ENCODE measurements at places on chromosomes 3 and 15.

- no peak for DNase-seq
Measured at GRCh38 chr3:69752241-69752640, 13.0 kb downstream of the MITF start.

DNA sequence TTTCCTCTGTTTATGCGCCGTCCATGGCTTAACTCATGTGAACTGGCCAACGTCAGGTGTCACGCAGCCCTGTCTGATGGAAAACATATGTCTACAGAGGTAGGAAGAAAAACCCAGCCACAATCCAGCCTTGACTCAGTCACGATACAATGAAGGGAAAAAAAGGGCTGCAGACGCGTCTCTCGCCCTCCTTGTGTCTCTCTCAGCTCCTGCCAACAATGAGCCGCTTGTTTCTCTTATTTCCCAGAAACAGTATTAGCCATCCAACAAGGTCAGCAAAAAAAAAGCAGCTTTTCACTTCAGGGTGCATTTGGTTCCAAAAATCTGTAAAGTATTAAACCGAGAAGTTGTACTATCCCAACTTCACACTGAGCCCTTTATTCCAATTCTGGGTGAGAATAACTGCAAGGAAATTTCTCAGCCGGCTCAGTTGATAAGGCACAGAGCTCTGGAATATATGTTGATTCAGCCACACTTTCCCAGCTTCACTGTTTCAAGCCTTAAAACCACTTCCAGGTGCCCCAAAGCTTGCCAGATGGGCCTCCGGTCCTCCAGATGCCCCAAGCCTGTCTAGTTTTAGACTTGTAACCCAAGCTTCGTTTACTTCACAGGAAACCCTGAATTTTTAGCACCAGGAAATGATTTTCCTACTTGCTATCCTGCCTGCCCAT, 79.4 kb downstream of the TM4SF4 start:
- no peak for DNase-seq

DNA sequence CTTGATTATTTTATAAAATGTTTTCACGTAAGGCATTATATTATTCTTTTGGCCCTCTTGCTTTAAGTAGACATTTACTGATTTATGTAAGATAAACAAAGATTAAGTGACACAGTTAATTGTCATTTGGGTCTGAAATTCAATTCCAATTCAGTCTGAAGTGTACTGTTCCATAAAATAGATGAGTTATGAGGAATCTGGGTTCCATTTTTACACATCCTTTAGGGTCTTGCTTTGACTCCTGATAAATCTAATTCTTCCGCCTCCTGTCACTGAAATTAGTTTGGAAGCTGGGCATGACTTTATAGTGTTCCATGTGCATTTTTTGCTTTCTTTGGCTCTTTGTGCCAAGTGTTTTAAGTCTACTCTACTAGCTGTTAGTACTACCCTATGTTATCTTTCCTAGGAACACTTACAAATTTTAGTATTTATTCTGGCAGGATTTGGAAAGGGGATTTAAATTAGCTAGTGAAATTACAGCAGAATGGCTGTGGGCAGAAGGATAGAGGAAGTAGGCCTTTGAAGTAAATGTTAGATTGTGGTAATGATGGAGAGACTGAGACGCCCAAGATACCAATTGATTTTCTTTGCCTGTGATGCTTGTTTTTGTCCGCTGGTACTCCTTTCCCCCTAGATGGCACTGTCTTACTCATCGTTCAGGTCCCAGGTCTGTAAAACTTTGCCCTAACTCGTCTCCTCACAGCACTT, 14.3 kb downstream of the ARL8B start:
- DNase-seq, result peak; percentile 9

GRCh38 chr15:68739390-68740080, 81.2 kb downstream of the ANP32A start:
- DNase-seq, result no peak

DNA sequence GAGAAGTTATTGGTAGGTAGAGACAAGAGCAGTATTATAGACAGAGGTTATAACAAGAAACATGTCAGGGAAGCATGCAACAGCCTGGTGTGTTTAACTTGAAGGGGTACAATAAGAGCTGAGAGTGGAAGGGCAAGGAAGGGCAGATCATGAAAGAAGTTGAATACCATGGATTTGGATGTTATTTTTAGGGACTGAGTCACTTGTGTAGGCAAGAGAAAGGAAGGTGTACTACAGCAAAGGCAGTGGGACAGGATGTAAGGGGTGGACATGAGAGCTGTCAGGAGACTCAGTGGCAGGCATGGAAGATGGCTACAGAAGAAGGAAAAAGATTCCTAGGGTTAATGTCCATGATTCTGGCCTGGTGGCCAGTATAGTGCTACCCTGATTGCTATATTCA, 66.4 kb downstream of the TFG start:
- DNase-seq, result no peak

GRCh38 chr3:186259612-186260383, 102.2 kb downstream of the DGKG start:
- peak; percentile 37 for DNase-seq

DNA sequence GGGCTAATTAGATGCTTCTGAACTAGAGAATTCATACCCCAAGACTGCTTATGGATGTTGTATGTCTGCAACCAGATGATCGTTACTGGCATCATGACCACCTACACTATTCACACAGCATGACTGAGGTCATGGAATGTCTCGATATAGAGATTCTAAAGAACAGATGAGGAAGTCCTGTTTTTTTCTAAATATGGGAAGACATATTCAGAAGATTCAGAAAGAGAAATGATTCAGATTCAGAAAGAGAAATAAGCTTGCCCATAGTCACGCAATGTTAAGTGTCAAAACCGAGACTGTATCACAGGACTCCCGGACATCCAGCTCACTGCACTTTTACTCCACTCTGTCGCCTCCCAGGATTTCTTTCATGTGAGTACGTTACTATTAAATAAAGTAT, 136.2 kb downstream of the TPRG1 start:
- DNase-seq, result no peak

GRCh38 chr3:185959609-185960521, 22.1 kb upstream of the TRA2B start:
- no peak for DNase-seq

- no peak for DNase-seq
Measured at GRCh38 chr3:141784096-141784495, 20.9 kb downstream of the GRK7 start.

DNA sequence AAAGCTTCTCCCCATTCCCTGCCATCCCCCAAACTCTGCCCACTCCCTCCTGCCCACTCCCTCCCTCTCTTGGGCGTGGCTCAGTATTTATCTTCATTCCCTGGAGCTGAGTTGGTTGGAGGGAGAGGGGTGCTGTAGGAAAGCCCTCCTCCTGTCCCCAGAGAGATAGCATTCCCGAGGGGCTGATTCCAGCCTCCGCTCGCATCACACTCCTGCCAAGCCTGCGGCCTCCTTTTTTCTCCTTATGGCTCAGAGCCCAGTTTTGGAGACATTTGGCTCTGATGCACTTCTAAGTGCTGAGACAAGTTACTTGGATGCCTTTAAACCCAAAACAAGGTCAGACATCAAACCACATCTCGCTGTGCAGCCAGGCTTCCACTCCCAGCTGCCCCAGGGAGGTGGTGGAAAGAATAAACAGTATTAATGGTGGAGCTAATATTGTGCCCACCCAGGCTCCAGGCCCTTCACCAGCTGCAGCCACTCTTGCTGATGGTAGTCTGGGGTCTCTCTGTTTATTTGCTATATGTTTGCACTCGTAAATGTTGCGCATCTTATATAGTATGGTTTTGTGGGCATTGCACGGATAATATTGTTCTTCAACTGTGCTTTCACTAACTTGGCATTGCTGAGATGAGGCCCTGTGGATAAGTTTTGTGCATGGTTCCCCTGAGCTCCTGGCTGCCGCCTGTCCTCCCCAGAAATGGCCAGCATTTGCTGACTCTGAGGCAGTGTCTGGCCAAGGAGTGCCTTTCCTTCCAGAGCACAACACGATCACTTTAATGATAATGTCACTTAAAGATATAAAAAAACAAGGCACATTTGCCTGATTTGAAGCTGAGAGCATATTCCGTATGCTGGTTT, 157.2 kb downstream of the LRRC28 start:
- DNase-seq, result no peak

DNA sequence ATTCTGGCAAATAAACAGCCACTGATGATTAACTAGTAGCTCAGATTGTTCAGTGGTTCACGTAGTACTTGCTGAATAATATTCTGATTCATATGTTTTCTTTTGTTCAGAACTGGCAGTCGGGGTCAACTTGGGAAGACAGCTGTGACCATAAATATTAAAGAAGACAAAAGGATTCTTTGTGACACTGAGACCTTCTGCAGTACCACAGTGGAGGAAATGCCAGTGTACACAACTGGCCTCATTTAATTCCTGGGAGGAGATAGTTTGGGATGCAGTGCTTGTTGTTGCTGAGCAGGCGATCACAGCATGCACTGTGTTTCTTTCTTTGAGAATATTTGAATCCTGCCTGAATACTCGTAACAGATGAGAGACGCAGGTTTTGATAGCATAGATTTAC, 26.7 kb upstream of the MCF2L2 start:
- DNase-seq, result no peak

DNA sequence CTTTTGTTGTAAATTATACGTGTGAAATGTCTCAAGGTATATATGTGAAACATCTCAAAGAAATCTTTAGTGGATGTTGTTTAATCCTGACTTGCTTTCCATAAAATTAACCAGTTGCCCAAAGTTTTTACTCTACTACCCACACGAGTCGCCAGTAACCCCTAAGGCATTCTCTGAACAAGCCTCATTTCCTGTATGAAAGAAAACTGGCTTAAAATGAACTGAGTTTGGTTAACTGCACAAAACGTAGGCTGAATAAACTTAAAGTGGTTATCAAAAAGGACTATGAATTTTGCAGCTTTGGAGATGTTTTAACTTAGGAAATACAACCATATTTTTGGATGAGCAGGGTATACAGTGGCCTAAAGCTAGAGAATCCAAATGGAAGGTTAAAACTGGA, 2.7 kb upstream of the APPL1 start:
- no peak for DNase-seq

- DNase-seq, result no peak
Measured at GRCh38 chr3:139310474-139310933, 33.3 kb upstream of the MRPS22 start.

DNA sequence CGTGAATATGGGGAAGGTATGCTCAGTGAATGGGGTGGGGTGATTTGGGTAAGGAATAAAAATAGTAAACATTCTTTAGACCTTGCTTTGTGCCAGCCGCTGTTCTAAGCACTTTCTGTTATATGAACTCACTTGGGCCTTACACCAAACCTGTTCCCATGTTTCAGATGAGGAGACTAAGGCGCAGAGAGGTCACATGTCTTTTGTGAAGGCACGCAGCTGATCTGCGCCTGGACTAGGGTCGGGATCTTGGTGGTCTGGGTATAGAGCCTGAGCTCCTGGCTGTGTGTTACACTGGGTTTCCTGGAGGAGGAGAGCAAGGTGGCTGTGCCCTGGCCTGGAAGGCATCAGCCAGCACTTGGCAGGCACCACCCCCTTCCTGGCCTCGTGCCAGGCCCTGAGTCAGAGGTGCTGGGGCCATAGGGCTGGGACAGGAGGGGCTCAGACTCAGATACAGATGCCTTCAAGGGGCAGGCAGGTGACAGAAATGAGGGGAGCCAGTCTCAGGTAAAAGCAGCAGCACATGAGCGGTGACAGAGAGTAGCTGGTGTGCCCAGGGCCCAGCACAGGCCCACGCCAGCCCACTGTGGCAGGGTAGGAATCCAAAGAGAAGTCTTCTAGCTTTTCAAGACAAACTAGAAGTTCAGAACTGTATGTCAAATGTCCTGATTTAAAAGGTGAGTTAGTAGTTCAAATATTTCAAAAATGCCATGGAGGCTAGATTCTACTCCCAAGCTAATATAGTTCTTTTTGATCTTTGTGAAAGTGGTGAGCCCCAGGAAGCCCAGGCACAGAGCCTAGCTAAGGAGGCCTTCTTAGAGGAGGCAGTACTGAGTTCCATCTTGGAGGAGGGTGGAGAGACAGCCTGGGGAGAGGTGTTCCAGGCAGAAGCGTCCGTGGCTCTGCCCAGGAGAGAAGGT, 83.1 kb downstream of the DNAJB8 start:
- peak; percentile 31 for DNase-seq

- no peak for DNase-seq
Measured at GRCh38 chr3:150391161-150391560, 16.9 kb upstream of the TSC22D2 start.

GRCh38 chr3:21159543-21159906, 591.5 kb downstream of the ZNF385D start:
- no peak for DNase-seq

DNA sequence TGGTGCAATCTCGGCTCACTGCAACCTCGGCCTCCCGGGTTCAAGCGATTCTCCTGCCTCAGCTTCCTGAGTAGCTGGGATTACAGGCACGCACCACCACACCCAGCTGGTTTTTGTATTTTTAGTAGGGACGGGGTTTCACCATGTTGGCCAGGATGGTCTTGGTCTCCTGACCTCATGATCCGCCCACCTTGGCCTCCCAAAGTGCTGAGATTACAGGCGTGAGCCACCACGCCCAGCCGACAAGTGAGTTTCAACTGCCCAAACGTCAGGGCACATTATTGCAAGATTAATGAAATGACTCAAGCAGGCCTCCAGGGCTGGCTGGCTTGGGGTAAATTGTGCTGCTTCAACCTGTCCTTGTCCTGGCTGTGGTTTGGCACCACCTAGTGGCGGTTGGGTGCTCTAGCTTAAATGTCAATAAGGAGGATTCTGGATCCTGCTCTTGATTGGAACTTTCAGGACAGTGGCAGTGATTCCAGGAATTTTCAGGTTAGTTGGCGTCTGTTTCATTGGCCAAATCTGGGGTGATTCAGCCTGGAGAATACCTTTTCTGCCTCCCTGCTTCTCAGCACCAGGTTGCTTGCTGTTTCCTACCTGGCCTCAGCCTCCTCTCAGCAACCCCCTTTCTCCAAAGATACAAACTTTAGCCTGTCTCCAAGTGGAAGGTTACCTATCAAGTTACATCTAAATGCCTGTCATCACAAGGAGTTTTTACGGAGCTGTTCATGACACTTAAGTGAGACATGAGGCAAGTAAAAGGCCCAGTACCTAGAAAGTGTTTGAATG, 32.4 kb upstream of the SACM1L start:
- peak; percentile 62 for DNase-seq

DNA sequence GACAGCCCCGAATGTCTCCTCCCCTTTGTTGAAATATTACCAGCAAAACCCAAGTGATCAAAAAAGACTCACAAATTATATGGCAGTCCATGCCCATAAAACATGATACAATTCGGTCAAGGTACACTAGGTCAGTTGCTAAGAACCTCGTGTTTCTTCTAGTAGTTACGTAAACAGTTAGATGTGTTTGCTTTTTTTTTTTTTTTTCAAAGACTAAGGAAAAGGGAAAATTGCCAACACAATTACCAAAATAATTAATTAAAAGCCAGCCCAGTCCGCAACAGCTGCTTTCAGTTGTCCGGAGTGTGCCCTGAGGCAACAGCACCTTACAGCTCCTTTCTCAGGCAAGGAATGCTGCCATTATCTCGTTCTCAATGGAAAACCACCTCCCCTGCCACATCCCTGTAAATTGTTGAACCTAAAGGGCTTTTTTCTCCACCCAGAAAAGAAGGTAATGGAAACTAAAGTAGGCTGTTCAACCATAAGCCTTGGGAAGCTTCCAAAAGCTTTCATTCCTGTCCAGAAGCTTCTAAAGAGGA, 129.2 kb upstream of the TSC22D2 start:
- no peak for DNase-seq

GRCh38 chr3:184295771-184296170, 3.3 kb upstream of the PSMD2 start:
- no peak for DNase-seq

All from stimulated activated CD8-positive, alpha-beta memory T cell treated with anti-CD3 and anti-CD28 coated beads, Interleukin-4, amount 100 ng/mL, for 1 hour (primary cell).